ENCODE measurements at places on chromosomes 13 and 19.

GRCh38 chr13:77980592-77980991 is 62.0 kb upstream of the EDNRB start:
- no peak for DNase-seq

DNA sequence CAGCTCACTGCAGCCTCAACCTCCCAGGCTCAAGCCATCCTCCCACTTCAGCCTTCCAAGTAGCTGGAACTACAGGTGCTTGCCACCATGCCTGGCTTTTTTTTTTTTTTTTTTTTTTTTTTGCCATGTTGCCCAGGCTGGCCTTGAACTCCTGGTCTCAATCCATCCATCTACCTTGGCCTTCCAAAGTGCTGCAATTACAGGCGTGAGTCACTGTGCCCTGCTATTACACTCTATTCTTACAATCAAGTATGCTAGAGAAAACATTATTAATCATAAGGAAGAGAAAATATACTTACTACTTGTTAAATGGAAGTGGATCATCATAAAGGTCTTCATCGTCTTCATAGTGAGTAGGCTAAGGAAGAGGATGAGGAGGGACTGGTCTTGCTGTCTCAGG is 93.3 kb upstream of the DOCK9 start:
- no peak for DNase-seq

DNA sequence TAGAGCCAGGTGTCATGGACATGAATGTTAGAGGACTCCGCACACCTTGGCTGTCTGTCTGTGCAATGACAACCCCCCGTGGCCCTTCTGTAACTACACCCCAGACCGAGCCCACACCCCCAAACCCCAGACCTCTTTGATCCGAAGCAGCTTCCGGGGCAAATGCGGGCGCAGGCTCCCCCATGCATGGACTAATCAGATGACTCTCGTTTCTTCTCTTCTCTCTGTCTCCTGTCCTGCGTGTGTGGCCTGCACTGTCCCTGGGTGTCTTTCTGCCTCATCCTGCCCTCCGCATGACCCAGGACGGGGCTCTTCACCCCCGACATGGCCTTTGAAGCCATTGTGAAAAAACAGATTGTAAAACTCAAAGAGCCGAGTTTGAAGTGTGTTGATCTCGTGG is 38.9 kb downstream of the TMED1 start:
- peak; percentile 48 for DNase-seq

- no peak for DNase-seq
Observed at GRCh38 chr19:56856822-56857221, 16.3 kb upstream of the PEG3 start.

GRCh38 chr13:60412909-60413616 is 16.0 kb downstream of the TDRD3 start:
- no peak for DNase-seq

DNA sequence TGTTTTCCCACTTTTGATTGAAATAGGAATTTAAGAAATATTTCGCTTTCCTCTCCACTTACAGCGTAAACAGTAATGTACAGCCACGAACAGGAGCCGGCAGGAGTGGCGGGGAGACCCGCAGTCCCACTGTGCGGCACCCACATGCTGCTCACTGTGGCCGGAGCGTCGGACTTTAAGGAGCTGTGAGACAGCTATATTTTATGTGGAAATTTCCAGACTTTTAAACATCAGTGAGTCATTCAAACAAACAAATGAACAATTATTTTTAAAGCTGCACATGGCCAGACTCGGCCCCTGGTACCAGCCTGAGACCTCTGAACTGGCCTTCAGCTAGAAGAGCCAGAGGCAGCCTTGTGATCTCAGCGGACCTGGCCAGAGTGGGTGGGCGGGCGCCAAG is 52.5 kb downstream of the CRYL1 start:
- DNase-seq: no peak

- no peak for DNase-seq
Observed at GRCh38 chr19:35023428-35023827, 6.8 kb upstream of the SCN1B start.

- no peak for DNase-seq
Observed at GRCh38 chr13:50419331-50419865, 404.2 kb downstream of the KCNRG start.

DNA sequence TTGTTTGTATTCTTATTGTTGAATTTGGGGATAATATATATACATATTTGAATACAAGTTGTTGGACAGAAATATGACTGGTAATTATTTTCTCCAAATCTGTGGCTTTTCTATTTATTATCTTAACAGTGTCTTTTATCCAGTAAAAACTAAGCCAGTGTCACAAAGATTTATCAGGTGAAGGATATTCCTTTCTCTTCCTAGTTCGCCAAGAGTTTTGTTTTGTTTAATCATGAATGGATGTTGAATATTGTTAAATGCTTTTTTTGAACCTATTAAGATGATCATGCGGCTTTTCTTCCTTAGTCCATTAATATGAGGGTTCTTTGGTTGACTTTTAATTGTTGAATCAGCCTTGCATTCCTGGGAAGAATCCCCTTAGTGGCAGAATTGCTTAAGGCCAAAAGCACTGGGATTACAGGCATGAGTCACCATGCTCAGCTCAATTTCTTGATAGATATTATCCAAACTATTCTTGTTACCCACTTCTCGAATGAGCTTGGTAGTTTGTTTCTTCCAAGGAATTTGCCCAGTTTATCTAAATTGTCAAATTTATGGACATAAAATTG is 53.3 kb downstream of the TEX26 start:
- DNase-seq: no peak

Data from activated CD4-positive, alpha-beta T cell treated with anti-CD3 and anti-CD28 coated beads, Interleukin-2, amount 50 U/mL, for 1 hour (primary cell).